ENCODE measurements at places on chromosomes 1 and 21.

GRCh38 chr1:62070384-62071011 lies 124.2 kb upstream of the L1TD1 start:
- no peak for DNase-seq

DNA sequence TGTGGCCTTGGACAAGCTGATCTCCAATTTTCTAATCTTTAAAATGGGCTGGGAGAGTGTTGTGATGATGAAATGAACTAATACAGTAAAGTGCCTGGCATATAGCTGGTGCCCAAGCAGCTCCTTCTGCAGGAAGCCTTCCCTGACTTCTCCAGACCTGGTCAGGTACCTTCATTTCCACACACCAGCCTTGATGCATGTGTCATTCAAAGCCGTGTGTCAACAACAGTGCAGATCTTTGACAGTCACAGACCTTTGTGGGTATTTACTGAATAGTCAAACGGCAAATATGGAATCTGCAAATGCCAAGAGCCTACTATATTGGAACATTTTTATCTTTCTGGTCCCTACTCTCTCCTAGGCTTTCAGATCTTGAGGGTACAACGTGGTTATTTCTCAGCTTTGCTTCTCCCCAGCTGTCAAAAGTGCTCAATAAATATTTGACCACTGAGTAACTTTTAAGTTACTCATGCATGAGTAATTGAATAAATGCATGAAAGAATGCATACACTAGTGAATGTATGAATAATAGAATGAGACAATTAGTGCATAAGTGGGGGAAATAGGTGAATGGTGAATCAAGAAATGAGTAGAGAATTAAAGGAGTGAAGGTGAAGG lies 75.4 kb downstream of the MDM4 start:
- no peak for DNase-seq

- no peak for DNase-seq
Measured at GRCh38 chr21:20207335-20207734, 790.9 kb upstream of the NCAM2 start.

DNA sequence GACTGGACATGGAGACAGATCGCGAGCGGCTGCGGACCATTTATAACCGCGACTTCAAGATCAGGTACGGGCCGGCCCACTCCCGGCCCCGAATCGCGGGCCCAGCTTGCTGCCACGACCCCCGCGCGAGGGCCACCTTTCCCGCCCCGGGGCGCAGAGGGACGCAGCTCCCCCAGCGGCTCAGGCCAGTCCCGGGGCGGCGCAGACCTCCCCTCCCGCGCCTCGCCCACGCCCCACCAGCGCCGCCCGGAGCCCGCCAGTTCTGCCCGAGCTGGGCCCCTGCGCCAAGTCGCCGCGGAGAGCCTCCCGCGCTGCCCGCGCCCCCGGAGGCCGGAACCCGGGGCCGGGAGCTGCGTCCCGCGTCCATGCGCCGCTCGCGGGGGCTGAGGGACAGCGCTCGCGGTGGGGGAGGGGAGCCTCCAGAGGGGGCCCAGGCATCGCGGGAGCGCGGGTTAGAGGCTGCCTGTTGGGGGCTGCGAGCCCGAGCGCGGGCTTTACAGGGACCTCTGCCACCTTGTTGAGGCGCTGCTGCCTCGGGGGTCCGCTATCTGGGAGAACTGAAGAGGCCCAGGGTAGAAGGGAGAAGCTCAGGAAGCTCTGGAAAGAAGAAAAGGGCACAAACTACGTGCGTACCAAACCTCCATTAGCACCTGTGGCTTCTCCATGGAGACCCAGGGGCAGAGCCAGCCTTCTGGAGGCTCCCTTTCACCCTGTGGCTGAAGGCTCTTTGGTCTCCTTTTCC lies 698 bp downstream of the MOV10 start:
- DNase-seq, result no peak

- DNase-seq, result no peak
Measured at GRCh38 chr1:109730666-109731065, 10.2 kb downstream of the GSTM3 start.

DNA sequence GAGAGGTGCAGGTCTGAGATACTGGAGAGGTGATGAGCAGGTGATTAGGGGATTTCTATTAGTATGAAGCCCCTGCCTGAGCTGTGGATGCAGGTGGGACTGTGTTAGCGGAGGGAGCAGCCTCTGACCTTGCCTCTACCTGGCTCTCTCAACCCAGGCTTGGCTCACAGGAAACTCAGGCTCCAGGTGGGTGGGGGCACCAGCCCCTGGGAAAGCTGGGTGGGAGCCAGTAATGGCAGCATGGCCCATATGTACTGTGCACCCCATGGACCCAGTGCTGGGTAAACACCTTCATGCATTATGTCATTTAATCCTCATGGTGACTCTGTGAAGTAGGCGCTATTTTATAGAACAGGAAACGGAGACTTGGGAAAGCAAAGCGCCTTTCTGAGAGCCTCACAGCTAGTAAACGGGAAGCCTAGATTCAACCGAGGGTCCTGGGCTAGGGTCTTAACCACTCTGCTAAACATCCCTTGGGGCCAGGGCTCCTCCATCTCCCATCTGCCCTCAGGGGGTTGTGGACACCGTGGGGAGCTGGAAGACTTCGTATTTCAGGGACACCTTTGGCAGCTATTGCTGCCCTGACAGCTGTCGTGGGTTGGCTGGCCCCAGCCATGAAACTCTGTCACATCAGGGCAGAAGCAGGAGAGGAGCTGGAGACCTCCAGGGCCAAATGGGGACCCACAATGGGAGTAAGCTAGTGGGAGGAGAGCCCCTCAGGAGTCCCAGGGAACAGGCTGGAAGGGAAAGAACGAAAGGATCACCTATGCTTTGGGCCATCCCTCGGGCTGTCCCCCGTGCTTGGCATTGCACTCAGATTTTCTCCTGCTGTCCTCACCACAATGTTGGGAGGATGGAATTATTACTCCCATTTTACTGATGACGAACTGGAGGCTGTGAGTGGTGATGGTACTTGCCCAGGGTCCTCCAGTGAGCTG lies 59.6 kb upstream of the CSF3R start:
- DNase-seq, result no peak

DNA sequence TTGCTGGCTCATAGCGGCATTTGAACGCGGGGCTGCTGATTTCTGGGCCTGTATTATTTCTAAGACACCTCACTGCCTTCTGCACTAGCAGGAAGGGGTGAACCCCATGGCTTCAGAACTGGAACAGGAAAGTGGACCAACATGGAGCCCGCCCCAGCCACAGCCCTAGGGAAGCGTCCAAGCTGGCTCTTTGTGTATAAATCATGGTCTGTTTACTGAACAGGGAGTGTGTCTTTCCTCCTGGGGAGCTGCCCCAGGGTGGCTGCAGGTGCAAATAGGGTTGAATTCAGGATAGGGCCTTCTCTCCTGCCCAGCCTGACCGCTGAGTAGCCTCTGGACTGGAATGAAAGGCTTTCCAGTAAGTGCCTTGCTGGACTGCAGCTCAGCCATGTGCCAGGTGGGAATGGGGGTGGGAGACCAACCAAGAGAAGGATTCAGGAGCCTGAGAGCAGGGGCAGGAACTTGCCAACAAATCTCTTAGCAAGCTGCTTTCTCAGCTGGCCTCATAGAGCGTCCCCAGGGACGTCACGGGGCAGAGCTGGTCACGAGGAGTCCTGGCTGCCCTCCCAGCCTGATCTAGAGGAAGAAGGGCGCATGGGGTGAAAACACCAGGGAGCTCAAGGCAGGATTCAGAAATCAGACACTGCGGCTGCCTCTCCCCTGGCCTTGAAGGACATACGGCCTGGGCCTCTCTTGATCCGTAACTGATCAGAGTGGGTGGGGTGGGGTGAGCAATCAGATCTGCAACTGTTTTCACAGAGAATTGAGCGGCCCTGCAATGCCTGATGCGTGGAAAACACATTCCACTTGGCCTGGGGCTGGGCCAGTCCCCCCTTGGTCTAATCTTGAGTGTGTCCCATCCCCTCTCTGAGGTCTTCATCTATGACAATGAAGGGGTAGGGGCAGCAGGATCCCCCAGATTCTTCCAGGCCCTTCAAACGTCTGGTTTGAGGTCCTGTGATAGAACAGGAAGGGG lies 56.5 kb upstream of the SELENON start:
- no peak for DNase-seq

DNA sequence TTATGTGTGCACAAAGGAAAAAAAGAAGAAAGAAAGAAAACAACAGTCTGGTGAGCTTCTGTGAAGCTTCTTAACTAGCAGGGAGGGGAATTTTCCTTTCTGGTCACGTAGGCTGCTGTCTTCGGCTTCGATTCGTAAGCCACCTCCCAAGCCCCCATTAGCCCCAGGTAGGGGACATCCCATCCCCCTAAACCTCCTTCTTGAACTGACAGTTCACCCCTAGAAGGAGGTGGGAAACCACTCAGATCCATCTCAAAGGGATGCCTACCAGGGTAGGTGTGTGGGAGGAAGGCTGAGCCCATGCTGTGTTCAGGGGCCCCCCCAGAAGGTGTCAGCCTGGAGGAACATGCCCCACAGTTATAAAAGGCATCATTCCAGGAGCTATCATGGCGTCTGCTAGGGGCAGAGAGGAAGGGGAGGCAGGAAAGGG lies 25.8 kb downstream of the CD247 start:
- DNase-seq, result no peak

DNA sequence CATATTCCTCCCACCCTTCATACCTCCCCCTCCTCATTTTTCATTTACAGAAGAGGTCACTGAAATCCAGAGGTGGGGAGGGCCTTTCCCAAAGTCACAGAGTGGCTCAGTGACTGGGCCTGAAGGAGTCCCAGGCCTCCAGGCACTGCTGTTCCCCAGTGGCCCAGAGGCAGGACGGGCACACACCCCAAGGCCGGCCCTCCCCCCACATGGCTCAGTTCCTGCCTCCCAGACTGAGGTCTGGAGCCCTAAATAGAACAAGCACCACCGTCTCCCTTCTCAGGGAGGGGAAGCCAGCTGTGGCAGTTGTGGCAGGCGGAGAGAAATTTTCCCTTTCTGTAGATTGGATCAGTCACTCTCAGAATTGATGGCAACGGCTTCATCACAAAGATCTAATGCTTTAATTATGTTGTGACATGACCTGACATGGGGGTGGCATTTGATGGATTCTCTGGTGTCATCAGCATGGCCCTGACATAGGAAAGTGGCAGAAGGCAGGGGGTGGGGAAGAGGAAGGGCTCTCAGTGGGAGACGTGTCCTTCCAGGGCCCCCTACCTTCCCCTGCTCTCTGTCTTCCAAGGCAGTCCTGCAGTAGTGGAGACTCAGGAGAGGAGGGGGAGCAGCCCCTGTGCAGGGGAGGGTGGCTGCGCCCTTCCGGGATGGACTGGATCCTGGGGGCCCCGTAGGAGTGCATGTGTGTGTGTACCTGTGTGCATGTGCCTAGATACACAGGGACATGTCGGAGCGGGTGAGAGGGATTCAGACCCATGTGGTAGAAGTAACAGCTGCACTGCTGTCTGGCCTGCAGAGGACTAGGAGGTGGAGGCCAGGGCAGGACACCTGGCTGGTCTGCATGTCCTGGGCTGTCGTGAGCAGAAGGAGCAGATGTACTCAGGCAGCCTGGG lies 41.2 kb upstream of the FOXO6 start:
- DNase-seq, result no peak

DNA sequence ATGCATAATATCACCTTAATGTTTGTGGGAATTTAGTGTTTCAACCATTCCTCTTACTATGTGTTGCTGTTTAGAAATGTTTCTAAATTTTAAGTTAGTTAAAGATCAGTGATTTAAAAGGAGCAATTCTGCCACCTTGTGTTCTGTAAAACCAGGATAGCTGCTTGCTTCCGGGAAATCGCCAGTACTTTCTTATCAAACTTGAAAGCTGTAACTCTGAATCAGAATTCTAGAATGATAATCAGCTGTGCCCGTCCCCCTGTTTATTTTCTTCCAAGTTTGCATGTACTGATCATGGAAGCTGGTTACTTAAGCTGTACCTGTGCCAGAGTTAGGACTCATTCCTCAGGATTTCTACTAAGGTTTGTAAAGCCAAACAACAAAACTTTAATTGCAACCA lies 656.4 kb downstream of the LTN1 start:
- DNase-seq, result no peak

- DNase-seq, result no peak
Measured at GRCh38 chr1:203563291-203563690, 63.3 kb upstream of the ATP2B4 start.

DNA sequence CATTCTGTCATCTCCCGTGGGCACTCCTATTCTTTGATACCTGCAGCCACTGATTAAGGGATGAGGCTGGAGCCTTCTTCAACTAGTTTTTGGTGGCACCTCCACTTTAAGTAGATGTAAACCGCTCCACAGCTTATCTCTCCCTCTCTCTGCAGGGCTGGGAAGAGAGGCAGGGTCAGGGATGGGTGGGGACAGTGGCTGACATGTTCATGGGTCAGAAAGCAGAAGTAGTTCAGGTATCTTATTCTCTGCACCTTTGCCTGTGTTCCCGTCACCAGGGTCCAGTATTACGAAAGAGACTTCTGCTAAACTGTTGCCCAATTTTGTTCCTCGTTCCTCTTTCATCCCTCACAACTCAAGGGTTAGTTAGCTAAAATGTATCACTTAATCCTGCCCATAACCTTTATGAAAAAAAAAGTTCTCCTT lies 51.7 kb upstream of the EDEM3 start:
- DNase-seq, result no peak

GRCh38 chr1:76262601-76263000 lies 188.1 kb downstream of the ST6GALNAC3 start:
- no peak for DNase-seq

DNA sequence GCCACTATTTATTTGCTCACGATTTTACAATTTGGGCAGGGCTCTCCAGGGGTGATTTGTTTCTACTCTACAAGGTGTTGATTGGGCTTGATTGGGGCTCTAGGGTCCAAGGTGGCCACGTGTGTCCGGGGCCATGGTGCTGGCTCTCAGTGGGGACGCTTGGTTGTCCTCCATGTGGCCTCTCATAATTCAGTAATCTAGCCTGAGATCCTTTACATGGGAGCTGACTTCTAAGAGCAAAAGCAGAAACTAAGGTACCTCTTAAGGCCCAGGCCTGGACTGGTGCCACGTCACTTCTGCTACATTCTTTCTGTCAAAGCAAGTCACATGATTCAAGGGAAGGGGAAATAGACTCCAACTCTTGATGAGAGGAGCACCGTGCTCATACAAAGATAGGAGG lies 8.1 kb upstream of the PSRC1 start:
- DNase-seq, result no peak

GRCh38 chr1:168112673-168113305 lies 23.9 kb downstream of the GPR161 start:
- no peak for DNase-seq

- DNase-seq, result no peak
Measured at GRCh38 chr1:157403608-157404007, 148.7 kb downstream of the FCRL5 start.

DNA sequence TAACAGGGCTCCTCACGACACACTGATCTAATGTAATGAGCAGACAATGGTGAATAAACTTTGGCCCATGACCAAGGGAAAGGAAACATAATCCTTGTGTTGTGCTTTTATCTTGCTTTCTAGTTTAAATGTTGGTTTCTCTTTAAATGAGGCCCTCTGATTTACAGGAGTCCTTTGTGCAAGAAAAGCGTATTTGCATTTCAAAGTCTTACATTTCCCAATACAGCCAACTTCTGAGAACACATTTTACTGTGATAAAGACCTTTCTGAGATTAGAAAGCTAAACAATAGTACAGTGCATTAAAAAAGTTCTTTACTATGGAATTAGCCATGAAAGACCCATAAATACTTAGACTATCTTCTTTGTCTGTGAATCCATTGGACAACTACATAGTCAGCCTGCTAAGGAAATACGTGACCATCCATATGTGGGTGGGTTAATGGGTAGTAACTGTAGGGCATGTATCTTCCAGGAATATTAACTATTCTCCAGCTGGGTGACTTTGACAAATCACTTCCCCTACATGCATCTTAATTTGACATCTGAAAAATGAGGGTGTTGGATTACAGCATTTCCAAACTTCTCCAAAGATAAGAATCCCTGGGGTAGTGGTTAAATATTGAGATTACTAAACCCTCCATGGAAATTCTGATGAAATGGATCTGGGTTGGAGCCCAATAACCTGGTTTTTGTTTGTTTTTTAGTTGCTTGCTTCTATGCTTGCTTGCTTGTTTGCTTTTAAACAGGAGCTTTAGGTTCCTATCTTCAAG lies 50.3 kb upstream of the USP1 start:
- no peak for DNase-seq

Measured in stimulated activated CD4-positive, alpha-beta T cell treated with anti-CD3 and anti-CD28 coated beads, Interleukin-1b, Interleukin-23, amount 100 ng/mL, for 24 hours (primary cell).